Effector CD4-positive, alpha-beta T cell (primary cell): ENCODE measurements at places on chromosomes 13 and 19.

DNA sequence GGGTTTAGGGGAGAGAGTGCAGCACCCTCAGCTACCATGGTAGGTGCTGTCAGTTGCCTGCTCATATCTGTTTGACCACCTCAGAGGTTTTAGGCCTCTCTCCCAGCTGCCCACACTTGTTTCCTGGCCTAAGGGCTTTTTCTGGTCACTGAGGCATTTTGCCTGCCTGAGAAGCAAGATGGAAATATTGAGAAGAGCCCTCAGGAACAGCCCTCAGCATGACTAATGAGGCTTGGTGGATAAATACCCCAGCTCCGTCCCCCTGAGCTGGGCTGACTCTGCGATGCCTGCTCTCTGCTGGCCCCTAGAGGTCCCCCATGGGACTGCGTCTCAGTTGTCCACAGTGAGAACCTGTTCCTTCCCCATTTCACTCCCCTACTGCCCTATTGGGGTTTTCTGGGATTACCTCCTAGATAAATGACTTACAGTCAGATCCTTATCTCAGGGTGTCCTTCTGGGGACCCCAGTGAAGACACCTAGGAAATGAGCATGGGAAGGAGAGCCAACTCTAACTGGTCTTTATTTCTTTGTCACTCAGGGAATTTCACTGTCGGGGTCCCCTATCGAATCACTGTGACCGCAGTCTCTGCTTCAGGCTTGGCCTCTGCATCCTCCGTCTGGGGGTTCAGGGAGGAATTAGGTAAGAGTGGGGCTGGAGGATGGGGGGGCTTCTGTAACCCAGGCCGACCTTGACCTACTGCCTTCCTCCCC lies 13.3 kb downstream of the PALM3 start:
- DNase-seq: peak; percentile 69

DNA sequence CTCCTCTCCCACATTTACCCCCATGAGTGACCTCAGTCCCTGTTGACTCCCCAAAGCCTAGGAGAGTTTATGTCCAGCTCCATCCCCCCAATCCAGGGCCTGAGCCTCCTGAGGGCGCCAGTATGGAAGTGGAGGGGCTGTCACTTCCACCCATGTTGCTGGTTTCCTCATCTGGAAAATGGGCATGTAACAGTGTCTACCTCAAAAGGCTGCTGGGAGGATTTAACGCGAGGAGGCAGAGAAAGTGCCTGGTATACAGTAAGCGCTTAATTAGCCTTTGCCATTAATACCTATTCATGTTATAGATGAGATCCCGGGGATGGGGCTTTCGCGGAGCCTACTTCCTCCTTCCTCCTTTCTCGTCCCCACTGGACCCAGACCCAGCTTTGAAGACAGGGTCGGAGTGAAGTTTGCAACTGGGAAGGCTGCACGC lies 476 bp downstream of the TYK2 start:
- no peak for DNase-seq

DNA sequence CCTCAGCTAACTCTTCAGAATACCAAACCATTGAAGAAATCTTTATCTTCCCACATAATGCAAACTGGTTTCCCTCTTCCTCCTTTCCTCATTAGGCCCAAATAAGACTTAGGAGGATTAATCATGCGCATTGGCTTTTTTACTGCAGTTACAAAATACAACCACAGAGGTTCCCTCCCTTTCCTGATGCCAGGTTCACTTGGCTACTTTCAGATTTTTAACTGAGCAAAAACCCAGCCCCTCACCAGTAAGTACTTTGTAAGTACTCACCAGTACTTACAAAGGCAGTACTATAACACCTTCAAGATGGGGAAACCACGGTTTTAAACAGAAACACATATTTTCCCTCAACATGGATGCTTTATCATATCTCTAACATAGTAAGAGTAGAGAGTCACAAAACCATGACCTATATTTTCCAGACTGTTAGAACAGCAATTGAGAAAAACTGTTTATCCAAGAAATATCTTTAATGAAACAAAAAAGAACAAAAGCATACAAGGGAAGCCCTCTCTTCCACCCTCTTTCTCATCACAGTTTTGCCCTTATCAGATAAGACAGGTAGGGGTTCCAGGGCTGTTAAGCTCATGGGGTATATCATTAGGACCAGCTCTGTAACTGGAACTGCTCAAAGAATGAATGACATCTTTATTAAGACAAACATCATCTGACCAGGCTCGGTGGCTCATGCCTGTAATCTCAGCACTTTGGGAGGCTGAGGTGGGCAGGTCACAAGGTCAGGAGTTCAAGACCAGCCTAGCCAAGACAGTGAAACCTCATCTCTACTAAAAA lies 12.7 kb downstream of the FOXO1 start:
- DNase-seq: no peak

- DNase-seq: no peak
Observed at GRCh38 chr13:110698689-110699088, 7.2 kb downstream of the CARS2 start.

GRCh38 chr13:33690354-33690753 lies 127.6 kb upstream of the RFC3 start:
- no peak for DNase-seq

GRCh38 chr19:18108897-18109296 lies 11.3 kb downstream of the MAST3 start:
- no peak for DNase-seq

DNA sequence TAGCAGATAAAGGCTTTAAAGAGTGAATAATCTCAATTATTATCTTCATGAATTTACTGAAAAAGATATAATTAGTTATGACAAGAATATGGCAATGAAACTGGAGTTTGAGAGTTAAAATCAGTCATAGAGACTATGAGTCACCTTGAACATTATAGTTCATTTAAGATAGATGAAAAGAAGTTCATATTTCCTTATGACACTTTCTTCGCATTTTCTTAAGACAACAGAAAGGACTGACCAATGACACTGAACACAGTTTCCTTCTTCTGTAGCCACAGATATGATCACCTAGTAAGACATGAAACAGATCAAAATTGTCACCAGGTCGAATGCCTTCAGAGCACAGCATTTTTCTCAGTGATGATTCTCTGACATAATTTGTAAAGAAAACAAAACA lies 202.1 kb downstream of the KLF12 start:
- DNase-seq: no peak

- DNase-seq: no peak
Observed at GRCh38 chr19:54333586-54334298, 5.2 kb downstream of the LILRA4 start.

GRCh38 chr13:30529085-30529834 lies 63.5 kb upstream of the HMGB1 start:
- no peak for DNase-seq

DNA sequence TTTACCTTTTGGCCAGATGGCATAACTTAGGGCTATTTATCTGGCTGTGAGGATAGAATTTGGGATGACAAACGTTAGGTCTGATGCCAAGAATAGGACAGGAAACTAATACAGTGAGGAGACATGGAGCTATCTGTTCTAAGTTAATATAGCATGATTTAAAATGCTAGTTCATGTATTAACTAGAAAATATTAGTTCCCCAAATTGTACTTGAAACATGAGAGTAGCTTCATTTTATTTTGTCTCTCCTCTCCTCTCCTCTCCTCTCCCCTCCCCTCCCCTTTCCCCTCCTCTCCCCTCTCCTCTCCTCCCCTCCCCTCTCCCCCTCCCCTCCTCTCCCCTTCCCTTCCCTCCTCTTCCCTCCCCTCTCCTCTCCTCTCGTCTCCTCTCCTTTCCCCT lies 101.1 kb upstream of the MYO16 start:
- no peak for DNase-seq

DNA sequence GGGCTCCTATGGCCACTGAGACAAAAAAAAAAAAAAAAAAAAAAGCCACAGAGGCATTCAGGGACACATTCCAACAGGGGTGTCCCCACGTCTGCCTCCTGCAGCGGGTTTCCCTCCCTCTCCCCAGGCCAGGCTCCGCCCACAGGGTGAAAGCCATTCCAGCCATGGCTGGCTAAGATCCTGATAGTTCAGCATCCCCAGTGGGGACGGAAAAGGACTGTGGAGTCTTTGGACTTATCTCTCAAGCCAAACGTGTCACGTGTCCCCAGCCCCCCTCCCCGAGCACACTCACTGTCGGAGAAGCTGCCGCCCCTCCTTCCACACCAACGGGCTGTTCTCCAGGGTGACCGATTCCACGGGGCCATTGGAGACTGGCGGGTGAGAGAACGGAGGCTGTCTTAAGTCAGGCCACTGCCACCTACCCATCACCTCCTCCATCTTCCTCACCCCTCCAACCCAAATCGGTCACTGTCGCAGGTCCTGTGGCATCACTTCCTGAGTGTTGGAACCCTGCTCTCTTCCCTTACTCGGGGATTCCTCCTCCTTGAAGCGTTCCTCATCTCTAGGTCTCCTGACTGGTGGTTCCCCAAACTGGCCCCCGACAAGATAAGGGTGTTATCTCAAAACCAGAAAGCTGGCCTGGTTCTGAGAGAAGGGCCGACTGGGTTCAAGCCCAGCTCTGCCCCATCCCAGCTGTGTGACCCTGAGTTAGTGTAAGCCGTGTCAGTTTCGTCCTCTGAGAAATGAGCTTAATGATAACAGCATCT lies 9.1 kb upstream of the FKRP start:
- no peak for DNase-seq

DNA sequence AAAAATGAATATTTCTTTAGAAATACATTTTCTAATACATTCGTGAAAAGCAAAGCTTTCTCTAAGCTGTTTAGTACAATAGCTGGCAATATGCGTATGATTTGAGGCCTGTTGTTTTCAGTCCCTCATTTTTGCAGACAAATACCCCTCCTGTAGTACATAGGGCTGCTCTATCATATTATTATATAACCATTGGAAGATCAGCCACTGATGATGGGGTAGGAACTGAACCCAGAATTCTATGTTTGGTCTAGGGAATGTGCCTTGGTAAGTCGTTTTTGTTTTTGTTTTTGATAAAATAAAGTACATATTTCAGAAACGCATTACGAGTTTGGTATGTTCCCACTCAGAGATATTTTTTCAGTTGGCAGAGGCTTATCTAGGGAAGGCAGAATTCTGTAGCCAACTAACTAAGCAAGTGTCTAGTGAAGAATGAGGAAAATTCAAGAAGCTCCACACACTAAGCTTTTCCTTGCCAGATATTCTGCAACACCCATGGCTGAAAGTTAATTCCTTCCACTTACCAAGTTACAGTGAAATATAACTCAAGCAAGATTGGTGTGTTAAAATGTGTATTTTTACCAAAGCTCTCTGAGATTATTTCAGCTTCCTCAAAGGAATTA lies 656.9 kb upstream of the MIR17HG start:
- DNase-seq: no peak

- DNase-seq: no peak
Observed at GRCh38 chr13:100511466-100511865, 77.1 kb downstream of the GGACT start.

DNA sequence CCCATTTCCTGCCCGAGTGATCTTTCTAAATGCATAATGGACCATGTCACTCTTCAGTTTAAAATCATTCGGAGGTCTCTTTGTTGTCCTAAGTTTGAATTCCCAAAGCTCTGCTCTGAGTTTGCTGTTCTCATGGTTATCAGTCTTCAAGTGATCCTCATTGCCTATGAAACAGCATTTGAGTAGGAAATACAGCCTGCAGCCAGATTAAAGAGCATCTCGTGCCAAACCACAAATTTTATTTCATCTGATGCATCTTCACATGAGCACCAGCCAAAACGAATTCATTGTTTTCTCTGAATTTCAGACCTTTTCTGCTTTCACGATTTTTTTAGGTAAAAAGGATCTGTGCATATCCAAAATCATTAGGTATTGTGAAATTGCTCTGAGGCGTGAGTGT lies 299.6 kb downstream of the TDRD3 start:
- no peak for DNase-seq

DNA sequence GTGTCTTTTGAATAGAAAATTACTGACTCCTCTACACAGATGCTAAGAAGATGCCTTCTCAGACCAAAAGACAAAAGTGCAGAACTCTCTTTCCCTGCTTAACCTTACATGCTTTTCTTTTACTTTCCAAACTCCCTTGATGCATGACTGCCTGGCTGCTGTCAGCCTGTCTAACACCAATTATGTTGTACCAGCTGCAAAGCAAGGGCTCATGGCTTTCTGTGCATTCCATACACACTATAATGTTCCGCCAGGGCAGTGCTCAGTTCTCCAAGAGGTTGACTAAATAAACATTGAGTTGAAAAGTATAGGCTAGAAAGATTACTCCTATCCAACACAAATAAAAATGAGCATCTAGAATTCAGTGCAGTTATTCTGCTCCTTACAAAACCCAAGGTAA lies 330.4 kb upstream of the NBEA start:
- DNase-seq: no peak

- no peak for DNase-seq
Observed at GRCh38 chr13:113776231-113777125, 17.5 kb downstream of the TMEM255B start.

- DNase-seq: no peak
Observed at GRCh38 chr13:58617880-58618665, 986.5 kb downstream of the PCDH17 start.

GRCh38 chr19:56538761-56539263 lies at the start of gene ZFP28:
Gene ZFP28 (plus strand): TSS chr19:56538948. CDS start chr19:56539019, 71 bp downstream.
- peak; percentile 44 for DNase-seq

DNA sequence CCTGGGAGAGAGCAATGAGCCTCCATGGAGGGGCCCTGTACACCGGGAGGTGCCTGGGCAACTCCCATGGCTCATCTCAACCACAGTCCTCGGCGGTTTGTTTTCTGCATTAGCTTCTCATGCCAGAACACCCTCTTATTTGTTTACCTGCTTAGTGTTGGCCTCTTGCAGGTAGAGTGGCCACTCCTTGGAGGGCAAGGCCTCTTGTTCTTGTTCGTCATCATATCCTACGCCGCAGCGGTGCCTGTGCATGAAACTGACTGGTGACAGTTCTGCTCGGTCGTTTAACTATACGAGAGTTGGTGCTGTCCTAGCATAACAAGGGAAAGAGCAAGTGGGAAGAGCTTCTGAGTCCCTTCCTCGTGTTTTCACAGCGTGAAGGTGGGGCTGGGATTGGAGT lies 40.5 kb upstream of the RNF113B start:
- no peak for DNase-seq

- DNase-seq: no peak
Observed at GRCh38 chr13:28258417-28258816, 120.1 kb downstream of the PAN3 start.

GRCh38 chr13:111398196-111398595 lies 77.8 kb downstream of the TEX29 start:
- no peak for DNase-seq

DNA sequence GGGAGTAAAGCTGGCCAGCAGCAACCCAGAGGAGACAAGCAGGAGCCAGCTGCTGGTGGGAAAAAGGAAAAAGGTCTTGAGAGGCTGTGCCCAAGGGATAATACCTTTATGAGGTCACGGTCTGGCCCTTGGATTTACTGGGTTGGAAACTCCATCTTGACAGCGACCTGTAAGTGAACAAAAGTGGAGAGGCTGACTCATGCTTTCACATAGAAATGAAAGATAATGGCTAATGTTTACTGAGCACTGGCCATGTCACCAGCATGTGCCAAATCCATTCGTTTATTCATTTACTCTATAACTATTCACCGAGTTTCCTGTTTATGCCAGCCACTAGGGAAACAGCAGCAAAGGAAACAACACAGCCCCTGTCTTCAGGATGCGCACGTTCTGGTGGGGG lies 4.7 kb downstream of the VRK3 start:
- no peak for DNase-seq

DNA sequence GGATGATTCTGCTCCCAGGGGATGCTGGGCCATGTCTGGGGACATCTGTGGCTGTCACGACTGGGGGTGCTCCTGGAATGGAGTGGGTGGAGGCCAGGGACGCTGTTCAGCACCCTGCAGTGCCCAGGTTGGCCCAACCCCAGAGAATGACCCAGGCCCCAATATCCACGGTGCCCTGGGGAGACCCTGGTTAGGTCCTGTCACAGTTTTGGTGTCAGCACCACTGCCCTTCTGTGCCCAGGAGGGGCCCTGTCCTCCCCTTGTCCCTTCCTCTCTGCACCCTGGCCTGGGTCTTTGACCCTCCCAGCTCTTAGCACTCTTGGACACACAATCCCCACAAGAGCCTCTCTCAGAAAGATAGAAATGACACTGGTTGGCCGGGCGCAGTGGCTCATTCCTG lies 85.3 kb downstream of the GADD45B start:
- no peak for DNase-seq
